Spleen (tissue), 13 donors: ENCODE measurements at places on chromosomes 4 and X.

GRCh38 chr4:148998719-148999118 lies 556.5 kb upstream of the NR3C2 start:
- no peak for DNase-seq

DNA sequence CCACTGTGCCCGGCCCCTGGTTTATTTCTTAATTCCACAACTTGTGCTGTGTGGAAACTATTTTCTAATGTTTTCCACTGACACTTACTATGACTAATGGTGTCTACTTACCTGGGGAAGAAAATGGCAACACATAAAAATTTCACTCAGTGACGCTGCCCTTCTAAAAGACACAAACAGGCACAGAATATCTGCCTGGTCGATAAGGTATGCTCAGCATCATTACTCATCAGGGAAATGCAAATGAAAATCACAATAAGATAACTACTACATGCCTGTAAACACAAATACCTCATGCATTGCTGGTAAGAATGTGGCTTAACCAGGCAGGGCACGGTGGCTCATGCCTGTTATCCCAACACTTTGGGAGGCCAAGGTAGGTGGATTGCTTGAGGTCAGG lies 61.6 kb downstream of the UBE2K start:
- no peak for DNase-seq

DNA sequence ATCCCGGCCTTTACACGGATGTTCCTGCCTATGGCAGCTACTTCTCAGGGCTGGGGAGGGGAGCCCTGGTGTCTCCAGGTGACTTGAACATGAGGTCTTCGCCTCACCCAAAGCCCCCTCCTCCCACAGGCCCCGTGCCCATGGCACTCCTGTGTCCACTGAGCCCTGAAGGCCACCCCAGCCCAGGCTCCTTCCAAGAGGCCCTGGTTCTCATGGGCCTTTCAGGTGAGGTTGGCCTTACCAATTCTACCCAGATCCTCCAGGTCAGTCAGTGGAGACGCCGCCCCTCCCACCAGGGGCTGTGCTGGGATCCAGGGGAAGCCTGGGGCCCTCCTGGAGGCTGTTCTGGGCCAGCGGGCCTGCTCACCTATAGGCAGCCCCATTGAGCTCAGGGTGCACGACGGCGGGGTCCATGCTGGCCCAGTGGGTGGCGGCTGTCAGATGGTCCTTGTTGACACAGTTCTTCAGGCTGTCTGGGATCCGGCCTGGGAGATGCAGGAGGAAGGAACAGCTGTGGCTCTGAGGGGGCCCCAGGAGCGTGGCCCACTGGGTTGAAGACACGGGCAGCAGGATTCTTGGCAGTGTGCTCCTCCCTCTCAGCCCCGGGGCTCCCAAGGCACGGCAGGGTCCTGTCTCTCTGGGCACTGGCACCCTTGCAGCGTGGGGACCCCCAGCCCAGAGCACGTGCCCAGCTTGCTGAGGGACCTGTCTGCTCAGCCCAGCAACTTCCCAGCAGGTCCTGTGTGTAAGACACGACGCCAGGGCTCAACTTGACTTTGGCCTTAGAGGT lies 36.2 kb downstream of the CTBP1 start:
- peak; percentile 73 for DNase-seq

- no peak for DNase-seq
Observed at GRCh38 chr4:8274765-8275547, 5.4 kb downstream of the HTRA3 start.

- no peak for DNase-seq
Observed at GRCh38 chrX:117998171-117998570, 118.4 kb downstream of the KLHL13 start.

GRCh38 chr4:126799416-126799815 lies 833.3 kb upstream of the INTU start:
- DNase-seq: no peak

- DNase-seq: no peak
Observed at GRCh38 chr4:24413311-24413784, 171.0 kb downstream of the DHX15 start.

GRCh38 chrX:79270401-79270800 lies 96.7 kb downstream of the ITM2A start:
- DNase-seq: peak; percentile 89

- no peak for DNase-seq
Observed at GRCh38 chr4:5930876-5931275, 38.0 kb upstream of the CRMP1 start.

- DNase-seq: no peak
Observed at GRCh38 chrX:129099207-129099606, 424.1 kb downstream of the SMARCA1 start.

DNA sequence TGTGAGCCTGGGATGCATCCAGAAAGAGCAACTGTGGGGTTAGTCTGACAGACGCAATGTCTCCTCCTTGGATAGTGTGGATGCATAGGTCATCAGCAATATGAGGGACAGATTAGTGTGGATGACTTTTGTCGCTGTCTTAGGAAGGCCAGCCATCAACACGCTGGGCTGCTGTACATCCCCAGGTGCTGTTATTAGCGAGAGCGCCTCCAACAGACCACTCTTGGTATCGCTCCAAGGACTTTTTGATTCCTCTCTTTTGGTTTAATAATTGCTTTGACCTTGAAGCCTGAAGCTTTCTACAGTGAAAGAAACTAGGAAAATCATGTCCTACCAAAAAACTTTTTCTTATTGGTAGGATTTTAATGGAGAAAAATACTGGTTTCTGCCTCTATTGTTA lies 76.7 kb downstream of the TMEM131L start:
- no peak for DNase-seq

- DNase-seq: no peak
Observed at GRCh38 chrX:34350561-34351335, 218.6 kb upstream of the FAM47A start.

DNA sequence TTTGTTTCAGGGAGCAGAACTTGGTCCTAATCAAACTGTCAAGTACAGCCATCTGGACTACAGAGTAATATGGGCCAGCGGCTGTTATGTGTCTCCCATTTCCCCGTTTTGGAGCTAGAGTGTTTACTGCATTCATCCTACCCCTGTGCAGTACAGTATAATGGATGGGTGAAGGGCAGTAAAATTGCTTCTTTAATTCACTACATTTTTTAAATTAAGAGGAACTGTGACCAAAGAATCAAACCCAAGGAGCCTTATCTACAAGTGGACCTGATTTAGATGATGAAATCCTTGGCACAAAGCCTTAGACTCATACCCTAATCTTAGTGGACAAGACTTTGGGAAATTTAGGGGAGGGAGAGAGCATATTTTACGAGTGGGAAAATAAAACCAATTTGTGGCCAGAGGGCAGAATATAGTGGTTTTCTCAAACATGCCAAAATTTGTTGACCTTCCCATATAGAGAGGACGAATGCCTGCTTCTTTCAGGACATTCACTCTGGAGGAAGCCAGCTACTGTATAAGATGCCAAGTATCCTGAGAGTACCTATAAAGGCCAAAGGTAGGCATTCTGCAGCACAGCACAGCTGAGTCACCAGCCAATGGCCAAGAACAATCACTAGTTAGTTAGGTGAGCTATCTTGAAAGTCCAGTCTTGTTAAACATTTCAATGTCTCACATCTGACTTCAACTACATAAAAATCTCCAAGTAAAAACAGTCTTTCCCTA lies 253.8 kb upstream of the KCNIP4 start:
- no peak for DNase-seq

DNA sequence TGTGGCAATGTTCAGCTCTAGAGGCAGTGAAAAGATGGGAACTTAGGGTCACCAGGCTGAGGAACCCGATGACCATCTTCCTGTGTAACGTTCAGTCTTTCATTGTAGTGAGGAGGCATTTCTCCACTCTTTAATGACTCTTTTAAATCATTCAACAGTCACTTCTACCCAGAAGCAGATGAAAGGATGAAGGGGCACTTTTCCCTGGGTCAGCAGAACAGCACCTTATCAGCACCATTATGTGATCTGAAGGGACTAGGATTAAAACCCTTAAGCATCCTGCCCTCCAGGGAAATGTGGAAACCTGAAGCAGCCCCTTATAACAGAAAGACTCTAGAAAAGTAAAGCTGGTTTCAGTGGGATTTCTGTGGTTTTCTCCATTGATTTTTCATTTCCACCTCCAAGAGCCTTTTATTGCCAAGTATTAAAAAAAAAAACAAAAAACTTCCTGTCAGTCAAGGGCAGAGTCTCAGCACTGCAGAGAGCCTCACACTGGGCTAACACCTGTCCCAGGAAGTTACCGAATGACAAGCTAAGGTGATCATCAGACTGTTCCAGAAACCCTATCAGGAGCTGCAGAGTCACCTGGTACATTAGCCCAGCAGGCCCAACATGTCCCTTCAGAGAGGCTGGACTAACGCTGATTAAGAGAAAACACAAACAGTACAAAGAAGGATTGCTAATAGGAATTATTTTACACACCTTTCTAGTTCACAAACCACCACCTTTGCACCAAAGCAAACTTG lies 185.9 kb downstream of the SHROOM3 start:
- no peak for DNase-seq

- DNase-seq: no peak
Observed at GRCh38 chr4:25949173-25949748, 35.2 kb downstream of the SMIM20 start.

- DNase-seq: no peak
Observed at GRCh38 chrX:140712413-140713173, 3.0 kb downstream of the LINC00632 start.

DNA sequence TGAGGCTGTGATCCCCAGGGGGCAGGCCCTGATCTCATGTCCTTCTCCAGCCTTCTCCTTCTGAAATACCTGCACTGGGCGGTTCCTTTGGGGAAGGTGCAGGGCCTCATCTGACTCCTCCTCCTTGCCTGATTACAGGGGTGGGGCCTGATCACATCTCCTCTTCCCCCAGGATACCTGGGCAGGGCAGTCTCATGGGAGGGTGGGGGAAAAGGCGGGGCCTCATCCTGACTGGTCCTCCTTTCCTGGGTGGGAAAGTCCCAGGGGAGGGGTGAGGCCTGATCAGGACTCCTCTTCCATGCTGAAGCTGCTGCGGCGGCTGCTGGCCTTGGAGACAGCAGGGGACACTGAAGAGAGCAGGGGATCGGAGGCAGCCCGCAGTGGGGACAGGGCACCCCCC lies 13.3 kb downstream of the TFE3 start:
- no peak for DNase-seq

- peak; percentile 38 for DNase-seq
Observed at GRCh38 chr4:7763788-7764187, 175.9 kb downstream of the AFAP1 start.

- DNase-seq: no peak
Observed at GRCh38 chr4:189823591-189823990, 117.1 kb upstream of the FRG1 start.

GRCh38 chr4:189124149-189124758 lies 816.4 kb upstream of the FRG1 start:
- DNase-seq: no peak

DNA sequence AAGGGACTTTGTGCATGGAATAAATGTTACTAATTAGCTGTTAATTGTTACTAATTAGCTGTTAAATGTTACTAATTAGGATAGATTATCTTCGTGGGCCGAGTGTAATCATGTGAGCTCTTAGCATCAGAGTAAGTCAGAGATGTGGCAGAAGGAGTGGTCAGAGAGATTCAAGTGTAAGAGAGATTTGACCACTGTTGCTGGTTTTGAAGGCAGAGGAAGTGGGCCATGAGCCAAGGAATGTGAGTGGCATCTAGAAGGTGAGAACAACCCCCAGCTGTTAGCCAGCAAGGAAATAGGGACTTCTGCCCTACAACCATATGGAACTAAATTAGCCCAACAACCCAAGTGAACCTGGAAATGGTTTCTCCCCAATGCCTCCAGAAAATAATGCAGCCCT lies 28.2 kb downstream of the ODAPH start:
- no peak for DNase-seq

GRCh38 chr4:71304289-71304850 lies 34.5 kb upstream of the SLC4A4 start:
- no peak for DNase-seq

DNA sequence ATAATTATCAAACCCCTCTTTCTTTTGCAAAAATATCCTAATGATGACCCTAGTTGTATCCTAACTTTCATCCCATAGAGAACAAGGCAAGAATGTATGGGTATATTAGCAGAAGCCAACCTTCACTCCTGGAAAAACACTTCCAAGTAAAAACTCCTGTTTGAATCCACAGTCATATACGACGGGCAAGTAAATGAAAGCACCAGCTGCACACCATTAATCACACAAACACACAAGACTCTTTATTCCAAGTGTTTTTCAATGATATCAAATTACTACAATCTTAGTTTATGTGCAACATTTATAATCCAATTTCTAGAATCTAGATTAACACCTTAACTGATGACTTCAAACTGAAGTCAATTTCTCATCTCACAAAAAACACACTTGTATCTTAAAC lies 22.9 kb downstream of the ACSL4 start:
- no peak for DNase-seq

DNA sequence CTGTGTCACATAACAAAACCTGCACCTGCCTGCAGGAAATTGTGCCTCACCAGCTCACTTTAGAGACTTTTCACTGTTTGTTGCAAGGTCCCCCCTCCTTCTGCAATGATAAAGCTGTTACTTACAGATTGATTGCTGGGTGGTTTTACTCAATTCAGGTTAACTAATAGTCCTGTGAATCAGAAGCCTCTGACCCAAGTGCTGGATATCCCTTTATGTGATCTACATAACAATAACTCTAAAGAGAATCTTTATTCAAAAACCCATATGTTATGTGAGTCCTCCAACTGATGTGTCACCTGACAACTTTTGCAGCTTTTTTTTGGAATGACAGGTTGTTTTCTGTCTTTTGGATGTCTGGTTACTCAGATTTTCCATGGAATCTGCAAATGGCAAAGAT lies 2323.6 kb upstream of the TENM3 start:
- no peak for DNase-seq

GRCh38 chrX:15451913-15452312 lies 41.2 kb downstream of the PIR start:
- no peak for DNase-seq

- peak; percentile 79 for DNase-seq
Observed at GRCh38 chr4:17437396-17437795, 74.5 kb downstream of the QDPR start.

DNA sequence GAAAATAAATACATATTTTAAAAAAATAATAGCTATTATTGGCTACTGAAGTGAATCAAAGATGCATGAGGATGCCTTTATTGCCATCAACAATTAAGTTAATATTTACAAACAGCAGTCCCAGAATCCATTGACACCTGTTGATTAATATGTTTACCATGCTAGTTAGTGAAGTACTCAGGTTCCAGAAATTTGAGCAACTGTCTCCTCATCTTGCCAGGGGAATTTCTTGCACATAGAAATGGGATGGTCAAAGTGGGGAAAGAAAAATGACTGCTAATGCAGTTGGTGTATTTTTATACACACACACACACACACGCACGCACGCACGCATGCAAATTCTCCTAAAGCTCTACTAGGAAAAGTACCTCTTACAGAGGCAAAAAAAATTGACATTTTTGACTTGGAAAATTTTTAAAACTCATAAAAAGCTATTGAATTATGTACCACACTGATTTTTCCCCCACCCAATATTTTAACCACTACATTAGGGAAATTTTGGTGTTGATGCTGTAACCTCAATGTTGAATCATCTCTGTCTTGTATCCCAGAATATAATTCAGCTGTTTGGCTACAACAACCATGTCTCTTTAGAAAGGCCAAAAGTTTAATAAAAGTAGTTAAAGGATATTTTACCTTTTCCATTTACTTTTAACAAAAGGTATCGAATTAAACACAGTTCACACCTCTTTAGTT lies 105.3 kb upstream of the TMEM150C start:
- no peak for DNase-seq

GRCh38 chr4:102452854-102453253 lies 48.3 kb upstream of the NFKB1 start:
- no peak for DNase-seq
